ENCODE measurements at places on chromosomes 6 and 20. TPM values are rescaled to one million over a fixed set of nuclear protein-coding genes. Genes with fewer than 3 reads are reported as not detected.

Gene B3GAT2
- total RNA-seq: 0.03 TPM

Gene RNGTT
- total RNA-seq: 9.1 TPM

Gene GNAS-AS1
- total RNA-seq: 1.6 TPM

Gene RIPOR3
- total RNA-seq: 6.4 TPM

Gene CST7
- total RNA-seq: 4.3 TPM

Gene PLTP
- total RNA-seq: 111 TPM

Gene LIME1
- total RNA-seq: 14.8 TPM

Gene PREX1
- 29.8 TPM for total RNA-seq

Gene CST4
- total RNA-seq: 3.7 TPM

Gene ABHD16A
- 103 TPM for total RNA-seq

Gene TMEM74B
- total RNA-seq: 2.0 TPM

Data from mucosa of gallbladder (tissue), 1 donor.